Activated naive CD4-positive, alpha-beta T cell (primary cell): ENCODE measurements at places on chromosomes 6 and 20.
A peak's percentile ranks its signal among the peaks of the same experiment; 100 is the strongest.

GRCh38 chr6:99334526-99335127 is 14.8 kb downstream of the FAXC start:
- DNase-seq = no peak

DNA sequence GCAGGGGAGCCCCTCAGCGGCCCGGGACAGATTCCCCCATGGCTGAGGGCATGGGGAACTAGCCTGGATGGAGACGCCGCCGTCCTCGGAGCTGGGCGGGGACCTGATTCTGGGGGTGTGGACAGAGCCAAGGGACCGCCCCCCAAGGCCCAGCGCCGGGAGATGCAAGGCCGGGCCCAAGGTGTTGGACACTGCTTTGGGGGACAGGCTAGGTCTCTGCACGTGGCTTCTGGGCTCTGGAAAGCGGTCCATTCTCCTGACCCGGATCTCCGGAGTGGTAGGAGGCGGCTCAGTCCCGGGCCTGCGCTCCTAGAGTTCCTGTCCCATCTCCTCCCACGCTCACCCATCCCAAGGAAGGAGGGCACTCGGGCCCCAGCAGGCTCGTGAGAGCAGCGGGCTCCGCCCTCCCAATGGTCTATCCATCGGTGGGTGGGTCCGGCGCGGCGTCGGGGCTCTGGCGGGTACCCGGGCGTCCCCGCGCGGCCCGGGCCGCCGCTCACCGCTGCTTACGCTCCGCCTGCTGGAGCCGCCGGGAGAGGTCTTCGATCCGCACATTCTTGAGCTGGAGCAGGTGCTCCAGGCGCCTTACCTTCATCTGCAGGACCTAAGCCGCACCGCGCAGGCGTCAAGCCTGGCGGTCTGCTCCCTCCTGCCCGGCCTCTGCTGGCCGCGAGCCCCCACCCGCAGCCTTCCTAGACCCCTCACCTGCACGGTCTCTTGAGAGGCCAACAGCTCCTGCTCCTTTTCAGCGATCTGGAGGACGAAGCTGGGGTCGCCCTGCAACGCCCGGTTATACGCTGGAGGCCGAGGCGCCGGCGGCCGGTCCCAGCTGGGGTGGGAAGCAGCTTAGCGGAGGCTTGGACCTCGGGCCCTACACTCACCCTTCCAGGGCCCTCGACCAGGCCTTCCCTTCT is 3.3 kb downstream of the SPEF1 start:
- DNase-seq = peak; percentile 23

DNA sequence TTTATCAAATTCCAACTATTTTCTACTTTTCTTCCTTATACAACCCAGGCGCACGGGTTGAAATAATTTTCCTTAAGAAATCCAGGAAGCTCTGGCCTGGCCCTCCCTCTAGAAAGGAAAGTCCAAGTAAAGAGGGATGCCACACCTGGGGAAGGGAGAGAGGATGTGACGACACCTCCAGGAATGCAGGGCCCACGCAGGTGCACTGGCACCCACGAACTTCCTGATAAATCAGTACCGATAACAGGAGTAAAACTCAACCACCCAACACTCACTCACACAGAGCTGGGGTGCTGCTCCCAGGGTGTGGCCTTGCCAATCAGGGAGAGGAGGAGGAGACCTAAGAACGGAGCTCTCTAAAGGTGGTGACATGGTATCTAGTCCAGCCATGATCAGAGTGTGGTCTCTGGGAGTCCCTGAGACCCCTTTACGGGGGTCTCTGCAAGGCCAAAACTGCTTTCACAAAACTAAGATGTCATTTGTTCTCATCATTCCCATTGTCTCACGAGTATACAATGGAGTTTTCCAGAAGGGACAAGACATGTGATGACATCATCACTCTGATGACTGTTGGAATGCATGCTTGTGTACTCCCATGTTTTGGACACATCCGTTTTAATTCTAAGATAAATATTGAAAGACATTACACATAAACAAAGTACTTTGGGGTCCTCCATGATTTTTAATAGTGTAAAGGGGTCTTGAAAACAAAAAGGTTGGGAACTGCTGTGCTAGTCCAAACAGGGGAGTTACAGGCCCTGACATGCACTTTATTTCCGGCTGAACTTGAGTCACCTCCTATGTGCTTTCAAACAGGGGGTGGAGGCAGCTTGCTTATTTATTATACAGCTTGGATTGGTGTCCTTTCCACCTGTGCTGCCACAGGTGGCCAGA is 2.2 kb upstream of the PARD6B start:
- DNase-seq = no peak

- DNase-seq = no peak
Measured at GRCh38 chr6:44708208-44708607, 320.7 kb downstream of the CDC5L start.

DNA sequence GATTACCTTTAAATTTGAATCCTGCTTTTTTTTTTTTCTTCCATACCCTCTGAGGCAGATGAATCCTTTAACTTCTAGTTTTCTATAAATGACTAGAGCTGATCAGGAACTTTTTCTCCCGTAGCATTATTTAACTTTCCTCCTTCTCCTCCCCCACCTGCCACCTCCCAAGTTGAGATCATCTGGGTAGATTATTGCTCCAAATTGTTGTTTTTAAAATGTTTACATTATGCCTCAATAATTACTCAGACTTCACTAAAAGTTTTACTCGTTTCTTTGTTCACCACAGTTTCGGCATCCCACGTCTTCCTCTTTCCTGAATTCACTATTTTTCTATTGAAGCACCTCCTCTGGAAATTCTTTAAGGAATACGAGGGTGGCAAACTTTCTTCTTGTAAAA is 16.6 kb upstream of the SCUBE3 start:
- no peak for DNase-seq

GRCh38 chr6:10559522-10560152 is 38.5 kb downstream of the GCNT2 start:
- no peak for DNase-seq

GRCh38 chr6:29845405-29846006 is 17.9 kb downstream of the HLA-G start:
- no peak for DNase-seq

GRCh38 chr20:19520261-19520660 is 237.8 kb upstream of the RIN2 start:
- no peak for DNase-seq

DNA sequence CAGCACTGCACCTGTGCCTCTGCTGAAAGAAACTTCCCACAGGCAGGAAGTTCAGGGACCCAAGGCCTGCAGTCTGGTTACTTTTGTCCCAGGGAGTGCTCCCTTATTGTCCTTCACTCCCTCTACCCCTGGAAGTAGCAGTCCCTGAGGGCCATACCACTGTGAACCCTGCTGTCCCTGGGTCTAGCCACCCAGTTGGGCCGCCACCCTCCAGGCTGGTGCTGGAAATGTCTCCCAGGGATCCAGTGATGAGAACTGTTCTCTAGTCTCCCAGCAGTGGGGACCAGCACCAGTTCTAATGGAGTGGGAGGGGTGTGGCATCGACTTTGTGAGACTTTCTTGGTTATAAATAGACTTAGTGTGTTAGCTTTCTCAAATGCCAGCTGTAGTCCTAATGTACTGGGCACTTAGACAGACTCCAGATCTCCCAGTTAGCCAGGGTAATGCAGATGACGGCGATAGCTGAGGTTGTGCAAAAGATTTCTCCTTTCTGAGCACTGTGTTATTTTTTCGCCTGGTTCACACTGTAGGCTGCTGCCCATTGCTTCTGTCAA is 462.5 kb downstream of the CDH26 start:
- no peak for DNase-seq

DNA sequence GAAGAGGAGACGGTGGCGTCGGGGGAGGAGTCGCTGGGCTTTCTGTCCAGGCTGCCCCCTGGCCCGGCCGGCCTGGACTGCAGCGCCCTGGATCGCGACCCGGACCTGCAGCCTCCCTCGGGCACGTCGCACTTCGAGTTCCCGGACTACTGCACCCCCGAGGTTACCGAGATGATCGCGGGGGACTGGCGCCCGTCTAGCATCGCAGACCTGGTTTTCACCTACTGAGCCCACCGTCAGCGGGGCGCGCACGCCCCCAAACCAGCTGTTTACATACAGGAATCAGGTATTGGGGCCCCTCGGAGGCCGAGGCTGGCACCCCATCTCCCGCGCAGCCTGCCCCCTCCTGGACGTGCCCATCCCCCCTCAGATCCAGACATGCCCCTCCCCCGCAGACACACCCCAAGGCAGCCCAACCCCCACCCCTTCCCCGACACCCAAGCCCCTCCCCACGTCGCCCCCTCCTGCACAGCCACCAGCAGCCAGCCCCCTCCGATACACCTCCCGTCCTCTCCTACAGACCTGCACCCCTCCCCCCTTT is 1.4 kb downstream of the SOX12 start:
- DNase-seq = no peak

DNA sequence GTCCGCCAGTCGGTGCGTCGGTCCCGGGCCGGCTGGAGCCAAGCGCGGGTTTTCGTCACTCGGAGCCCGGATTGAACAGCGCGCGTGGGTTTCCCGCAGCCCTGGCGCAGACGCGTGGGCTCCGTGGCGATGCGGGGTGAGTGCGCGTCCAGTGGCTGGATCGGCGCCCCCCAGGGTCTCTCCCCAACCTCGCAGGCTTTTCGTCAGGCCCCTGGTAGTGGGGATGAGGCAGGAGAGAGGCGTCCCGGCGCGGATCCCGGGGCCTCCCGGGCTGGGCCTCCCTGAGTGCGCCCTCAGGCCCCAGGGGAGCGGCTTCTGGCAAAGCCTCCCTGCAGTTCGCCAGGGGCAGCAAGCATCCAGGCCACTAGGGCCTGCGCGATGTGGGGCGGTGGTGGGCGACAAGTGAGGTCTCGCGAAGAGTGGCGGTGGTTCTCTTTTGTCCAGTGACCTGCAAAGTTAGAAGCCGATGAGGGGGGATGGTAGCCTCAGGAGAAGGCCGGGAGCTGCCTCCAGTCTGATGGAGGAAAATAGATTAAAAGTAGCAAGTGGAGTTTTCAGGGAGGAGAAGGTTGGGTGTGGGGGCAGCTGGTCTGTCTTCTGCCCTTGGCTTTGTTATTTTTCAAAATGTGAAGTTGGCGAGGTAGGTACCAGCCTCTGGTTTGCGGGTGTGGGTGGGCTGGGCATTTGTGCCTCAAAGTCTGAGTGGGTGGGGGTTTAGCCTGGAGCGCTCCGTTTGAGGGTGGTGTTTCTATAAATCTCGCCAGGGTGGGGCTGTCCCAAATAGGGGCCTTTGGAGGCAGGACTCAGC is 1.6 kb downstream of the TOX2 start:
- no peak for DNase-seq

DNA sequence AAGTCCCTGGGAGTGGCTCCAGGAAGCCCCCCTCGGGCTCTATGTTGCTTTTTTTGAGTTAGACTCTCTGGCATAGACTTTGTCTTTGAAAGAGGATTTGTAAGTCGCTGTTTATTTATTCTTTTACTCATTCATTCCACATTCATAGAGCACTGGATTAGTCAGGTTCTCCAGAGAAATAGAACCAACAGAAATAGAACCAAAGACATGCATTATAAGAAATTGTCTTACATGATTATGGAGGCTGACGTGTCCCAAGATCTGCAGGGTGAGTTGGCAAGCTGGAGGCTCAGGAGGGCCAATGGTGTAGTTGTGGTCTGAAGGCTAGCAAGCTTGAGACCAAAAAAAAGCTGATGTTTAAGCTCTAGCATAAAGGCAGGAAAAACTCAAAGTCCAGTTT is 98.3 kb upstream of the CHD6 start:
- no peak for DNase-seq

- DNase-seq = no peak
Measured at GRCh38 chr6:16474772-16475493, 236.5 kb downstream of the GMPR start.

DNA sequence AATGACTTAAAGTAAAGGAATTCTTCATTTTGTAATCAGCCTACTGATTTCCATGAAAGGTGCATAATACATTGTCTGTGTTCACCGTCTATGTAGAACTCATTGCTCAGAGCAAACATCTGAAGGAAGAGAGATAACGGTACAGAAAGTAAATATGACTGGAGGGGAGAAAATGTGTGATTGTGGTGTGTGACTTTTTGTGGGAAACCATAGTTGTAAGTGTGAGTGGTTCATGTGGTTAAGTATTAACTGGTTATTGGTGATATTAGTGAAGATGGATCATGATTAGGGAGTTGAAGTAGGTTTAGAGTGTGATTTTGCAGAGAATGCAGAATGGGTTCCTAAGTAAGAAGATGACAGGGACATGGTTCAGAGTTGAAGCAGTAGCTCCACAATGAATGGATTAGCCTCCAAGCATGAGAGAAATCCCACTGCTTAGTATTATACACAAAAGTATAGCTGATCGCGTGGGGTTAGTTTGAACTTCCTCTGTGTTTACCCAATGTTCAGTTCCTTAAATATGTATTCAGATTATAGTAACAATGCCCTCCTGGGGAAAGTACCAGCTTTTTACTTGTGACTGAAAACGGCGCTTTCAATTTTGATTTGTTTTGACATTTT is 368.9 kb downstream of the UTRN start:
- no peak for DNase-seq

DNA sequence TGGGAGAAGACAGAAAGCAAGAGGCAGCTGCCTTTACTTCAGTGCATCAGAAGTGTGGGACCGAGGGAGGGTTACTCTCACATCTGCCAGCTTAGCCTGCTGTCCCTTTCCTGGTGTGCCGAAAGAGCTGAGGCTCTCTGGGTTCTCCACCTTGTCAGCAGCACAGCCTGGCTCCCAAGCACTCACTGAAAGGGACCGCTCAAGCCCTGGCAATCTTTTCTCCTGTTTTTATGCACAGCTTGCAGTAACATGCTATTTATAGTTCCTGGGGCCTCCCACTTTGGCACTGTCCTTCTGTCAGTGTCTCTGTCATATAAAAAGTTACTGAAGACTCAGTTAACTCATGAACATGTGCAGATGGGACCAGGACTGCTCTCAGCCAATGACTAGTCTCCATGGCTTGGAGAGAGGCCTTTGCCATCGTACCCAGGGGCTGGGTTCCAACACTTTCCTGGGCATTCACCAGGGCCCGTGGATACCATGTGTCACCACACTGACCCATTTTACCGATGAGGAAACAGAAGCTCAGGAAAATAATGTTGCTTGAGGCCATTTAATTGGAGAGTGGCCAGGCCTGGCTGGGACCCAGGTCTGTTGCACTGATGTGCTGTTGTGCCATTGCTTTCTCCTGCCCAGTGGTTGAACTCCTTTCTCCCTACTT is 46.2 kb downstream of the PANK2 start:
- DNase-seq = no peak

DNA sequence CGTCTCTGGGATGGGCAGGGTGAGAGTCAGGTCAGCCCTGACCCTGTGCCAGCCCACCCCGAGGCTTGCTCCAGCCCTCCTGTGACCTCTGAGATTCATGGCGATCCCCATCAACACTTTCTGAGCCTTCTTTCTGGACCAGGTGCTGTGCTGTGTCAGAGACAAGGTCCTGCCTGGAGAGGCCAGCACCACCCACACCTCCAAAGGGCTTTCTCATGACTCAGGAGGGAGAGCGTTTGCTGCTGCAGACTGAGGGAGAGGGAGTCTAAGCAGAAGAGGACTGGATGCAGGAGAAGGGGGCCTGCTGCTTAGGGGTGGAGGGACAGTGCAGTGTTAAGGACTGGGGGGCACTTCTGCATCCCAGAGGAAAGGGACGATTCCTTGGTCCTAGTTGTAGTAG is 193.5 kb downstream of the LRFN2 start:
- no peak for DNase-seq

- DNase-seq = no peak
Measured at GRCh38 chr6:15531973-15532372, 130.9 kb downstream of the DTNBP1 start.
